ENCODE measurements at places on chromosomes 13 and 19. TPM values are rescaled to one million over a fixed set of nuclear protein-coding genes. Genes with fewer than 3 reads are reported as not detected.

The SLC25A42 gene
- polyA plus RNA-seq = 20.0 TPM

The COL4A1 gene
- polyA plus RNA-seq = 531 TPM

The UNC13A gene
- polyA plus RNA-seq = 0.33 TPM

The MAN2B1 gene
- 35.1 TPM for polyA plus RNA-seq

The ZNF749 gene
- polyA plus RNA-seq = 15.2 TPM

The ARHGAP35 gene
- 51.4 TPM for polyA plus RNA-seq

The SPART gene
- polyA plus RNA-seq = 101 TPM

The C19orf85 gene
- not detected for polyA plus RNA-seq

The CYTH2 gene
- polyA plus RNA-seq = 94.1 TPM

The C19orf38 gene
- 1.4 TPM for polyA plus RNA-seq

The OR4F17 gene
- 0.23 TPM for polyA plus RNA-seq

The TMEM238 gene
- polyA plus RNA-seq = 0.32 TPM

The ACTMAP gene
- polyA plus RNA-seq = 18.5 TPM

The SPACA4 gene
- polyA plus RNA-seq = not detected

The FAM83E gene
- 0.57 TPM for polyA plus RNA-seq

The CNFN gene
- 0.55 TPM for polyA plus RNA-seq

The BRCA2 gene
- polyA plus RNA-seq = 17.6 TPM

The FAM32A gene
- 113 TPM for polyA plus RNA-seq

The ADM5 gene
- 1.3 TPM for polyA plus RNA-seq

The DPRX gene
- polyA plus RNA-seq = not detected

The CD22 gene
- polyA plus RNA-seq = 15.9 TPM

The KLK12 gene
- not detected for polyA plus RNA-seq

The ZNF526 gene
- 7.9 TPM for polyA plus RNA-seq

The FSD1 gene
- polyA plus RNA-seq = 7.2 TPM

The OR7C1 gene
- 0.23 TPM for polyA plus RNA-seq

The ZNF709 gene
- 11.0 TPM for polyA plus RNA-seq

The SMIM44 gene
- polyA plus RNA-seq = not detected

The ZNF878 gene
- polyA plus RNA-seq = 2.8 TPM

The CYP4F11 gene
- 0.42 TPM for polyA plus RNA-seq

The BST2 gene
- polyA plus RNA-seq = 104 TPM

The DDA1 gene
- 29.3 TPM for polyA plus RNA-seq

The CCL25 gene
- 0.15 TPM for polyA plus RNA-seq

The CEACAM6 gene
- not detected for polyA plus RNA-seq

The ZNF432 gene
- polyA plus RNA-seq = 26.6 TPM

The GFY gene
- not detected for polyA plus RNA-seq

Data from left kidney (tissue), 8 donors.